ENCODE measurements at places on chromosomes 4 and X.

- DNase-seq: no peak
Measured at GRCh38 chr4:163194593-163194992, 27.9 kb upstream of the NAF1 start.

DNA sequence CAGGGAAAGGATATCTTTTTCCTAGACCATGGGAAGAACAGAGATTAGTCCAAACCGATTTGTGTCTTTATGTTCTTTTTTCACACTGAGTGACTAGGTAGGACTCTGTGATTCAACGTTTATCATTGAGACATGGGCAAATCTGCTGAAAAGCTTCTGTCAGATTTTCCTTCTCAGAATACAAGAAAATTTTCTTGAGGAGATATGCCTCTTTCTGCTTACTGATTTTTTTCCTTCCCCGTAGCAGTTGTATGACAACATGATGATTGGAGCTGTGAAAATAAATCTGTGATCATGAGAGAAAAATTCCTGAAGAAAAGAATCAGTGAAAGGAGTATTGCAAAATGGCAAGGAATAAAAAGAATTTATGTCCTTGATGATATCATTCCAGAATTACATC, 130.6 kb upstream of the FAT4 start:
- no peak for DNase-seq

DNA sequence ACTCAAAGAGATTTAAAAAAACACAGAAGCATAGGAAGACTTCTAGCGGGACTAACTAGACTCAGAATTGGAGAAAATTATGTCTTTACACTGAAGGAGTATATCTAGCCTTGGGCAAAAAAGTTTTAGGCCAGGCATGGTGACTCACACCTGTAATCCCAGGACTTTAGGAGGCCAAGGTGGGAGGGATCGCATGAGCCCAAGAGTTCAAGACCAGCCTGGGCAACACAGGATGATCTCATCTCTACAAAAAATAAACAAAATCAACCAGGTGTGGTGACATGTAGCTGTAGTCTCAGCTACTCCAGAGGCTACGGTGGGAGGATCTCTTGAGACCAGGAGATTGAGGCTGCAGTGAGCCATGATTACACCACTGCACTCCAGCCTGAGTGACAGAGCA, 99.5 kb downstream of the NEUROG2 start:
- DNase-seq: no peak

DNA sequence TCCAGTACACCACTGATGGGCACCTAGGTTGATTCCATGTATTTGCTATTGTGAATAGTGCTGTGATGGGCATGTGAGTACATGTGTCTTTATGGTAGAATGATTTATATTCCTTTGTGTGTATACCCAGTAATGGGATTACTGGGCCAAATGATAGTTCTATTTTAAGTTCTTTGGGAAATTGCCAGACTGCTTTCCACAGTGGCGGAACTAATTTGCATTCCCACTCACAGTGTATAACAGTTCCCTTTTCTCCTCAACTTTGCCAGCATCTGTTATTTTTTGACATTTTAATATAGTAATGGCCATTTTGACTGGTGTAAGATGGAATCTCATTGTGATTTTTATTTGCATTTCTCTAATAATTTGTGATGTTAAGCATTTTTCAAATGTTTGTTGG, 25.9 kb downstream of the CC2D2A start:
- DNase-seq: no peak

GRCh38 chr4:76028350-76028765, 5.1 kb upstream of the CXCL10 start:
- DNase-seq: no peak

DNA sequence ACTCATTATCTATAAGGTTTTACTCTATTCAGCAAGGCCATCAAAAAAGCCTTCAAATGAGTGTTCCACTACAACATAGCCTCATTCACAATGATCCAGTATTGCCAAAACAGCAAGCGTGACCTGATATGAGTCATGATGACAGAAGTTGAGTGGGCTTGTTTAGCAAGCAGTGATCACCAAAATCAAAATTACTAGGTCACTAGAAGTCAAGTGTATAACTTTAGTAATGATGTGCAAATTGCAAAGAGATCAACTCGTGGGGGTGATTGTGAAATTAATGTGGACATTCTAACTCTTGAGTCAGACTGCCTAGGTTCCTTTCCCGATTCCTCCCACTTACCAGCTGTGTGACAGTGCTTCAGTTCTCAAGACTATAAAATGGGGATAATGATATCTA, 124.5 kb downstream of the CHM start:
- DNase-seq: no peak

DNA sequence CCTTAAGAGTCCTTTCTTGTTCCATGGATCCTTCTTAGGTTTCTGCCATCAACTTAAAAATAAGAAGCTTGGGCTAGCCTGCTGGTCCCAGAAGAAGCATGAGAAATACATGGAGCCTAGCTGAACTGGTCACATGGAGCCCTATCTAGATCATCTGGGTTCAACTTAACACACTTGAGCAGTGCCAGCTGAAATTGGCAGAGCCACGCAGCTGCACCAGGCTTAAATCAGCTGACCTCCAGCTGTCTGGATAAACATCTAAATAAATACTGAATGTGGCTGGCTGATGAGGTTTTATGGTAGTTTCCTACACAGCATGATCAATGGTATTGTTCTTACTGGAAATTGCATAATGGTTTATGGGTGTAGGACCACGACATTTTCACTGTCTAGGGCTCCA, 598.4 kb upstream of the FAM241A start:
- no peak for DNase-seq

DNA sequence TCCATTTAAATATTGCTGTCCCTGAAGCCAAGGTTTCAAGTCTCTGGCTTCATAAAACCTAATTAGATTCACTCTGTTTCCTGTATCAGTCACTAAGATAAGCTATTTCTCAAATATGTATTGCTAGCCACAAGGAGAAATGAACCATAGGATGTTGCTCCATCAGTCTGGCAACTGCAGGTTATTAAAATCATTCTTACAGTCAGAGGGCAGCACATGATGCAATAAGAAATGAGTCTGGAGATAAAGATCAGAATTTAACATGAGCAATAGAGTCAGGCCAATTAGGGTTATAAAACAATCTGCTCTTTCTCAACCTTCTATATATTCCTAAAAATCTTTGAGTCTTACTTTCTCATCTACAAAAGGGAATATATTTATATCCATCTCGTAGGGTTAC, 7.2 kb downstream of the PRKG2 start:
- DNase-seq: no peak

GRCh38 chr4:138235419-138235952, 6.7 kb downstream of the SLC7A11 start:
- DNase-seq: no peak

DNA sequence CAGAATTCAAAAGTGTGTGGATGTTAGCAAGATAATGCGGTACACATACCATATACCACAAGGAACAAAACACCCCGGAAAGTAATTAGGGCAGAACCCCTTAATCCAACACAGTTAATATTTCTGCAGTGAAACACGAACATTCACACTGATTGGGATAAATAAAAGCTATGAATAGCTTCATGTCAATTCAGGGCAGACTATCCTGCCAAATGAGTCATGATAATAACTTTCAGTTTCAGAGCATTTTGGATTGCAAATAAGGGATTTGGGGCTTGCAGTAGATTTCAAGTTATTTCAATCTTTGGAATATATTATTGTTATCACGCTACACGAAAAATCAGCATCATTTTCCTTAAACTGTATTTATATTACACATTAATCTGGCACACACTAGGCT, 24.3 kb downstream of the IRF2 start:
- no peak for DNase-seq

DNA sequence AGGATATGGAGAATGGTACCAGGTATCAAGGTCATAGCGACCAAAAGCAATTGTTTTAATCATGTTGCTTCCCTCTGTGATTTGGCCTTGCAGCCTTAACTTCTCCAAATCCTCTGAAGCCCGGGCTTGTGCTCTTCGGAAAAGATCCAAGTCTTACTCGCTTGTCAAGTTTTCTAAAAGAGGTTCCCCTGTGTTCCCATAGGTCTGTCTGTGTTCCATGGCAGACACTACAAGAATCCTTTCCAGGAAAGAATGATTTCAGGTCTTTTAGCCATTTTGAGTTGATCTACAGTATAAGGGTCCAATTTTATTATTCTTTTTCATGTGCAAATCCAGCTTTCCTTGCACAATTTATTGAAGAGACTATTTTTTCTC, 710.6 kb upstream of the DIAPH2 start:
- no peak for DNase-seq

GRCh38 chr4:102553982-102554381, 52.8 kb downstream of the NFKB1 start:
- DNase-seq: no peak

DNA sequence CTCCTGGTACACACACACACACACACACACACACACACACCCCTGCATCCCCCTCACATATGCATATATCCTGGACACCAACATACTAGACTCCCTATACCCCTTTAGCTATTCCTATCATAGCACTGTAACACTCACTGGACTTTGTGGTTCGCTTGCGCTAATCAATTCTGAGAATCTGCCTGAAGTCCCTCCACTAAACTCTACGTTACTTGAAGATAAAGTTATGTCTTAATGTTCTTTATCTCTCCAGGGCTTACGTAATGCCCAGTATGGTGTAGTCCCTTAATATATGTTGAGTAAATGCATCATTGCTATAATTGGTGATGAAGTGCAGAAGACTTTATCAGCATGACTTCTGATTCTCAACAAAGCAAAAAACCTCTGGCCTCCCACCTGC, 32.3 kb downstream of the PTCHD1 start:
- no peak for DNase-seq

DNA sequence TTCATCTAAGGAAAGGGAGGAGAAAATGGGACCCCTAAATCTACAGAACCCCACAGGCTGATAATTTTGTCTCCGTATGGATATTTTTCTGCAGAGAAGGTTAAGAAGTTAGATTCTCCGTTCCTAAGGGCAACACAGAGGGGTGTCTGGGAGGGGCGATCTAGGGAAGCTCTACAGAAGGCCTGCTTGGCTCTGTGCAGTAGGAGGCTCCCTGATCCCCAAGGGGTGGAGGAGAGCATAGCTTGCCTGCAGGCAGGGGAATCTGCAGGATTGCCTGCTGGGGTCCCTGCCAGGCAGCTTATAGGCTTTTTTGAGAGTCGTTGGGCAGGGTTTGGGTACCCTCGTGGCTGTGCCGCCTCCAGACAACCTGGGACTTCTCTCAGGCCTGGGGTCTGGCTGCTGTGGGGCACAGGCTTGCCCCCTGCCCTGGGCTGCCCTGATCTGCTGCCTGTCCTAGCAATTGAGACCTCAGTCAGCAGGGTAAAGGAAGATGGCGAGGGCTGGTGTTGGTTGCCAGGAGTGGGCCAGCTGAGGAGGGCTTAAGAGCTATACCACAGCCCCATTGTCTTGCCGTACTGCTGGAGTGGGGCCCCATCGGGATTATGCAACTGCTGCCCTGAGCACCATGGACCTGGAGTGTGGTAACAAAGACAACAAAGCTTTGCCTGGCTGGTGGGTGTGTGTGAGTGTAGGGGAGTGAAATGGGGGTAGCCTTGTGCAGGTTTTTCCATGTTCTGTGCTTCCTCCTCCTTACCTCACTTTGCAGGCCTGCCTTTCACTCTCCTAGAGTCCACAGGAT, 74.1 kb downstream of the EFNB1 start:
- DNase-seq: no peak

GRCh38 chr4:39384563-39384962, 18.4 kb upstream of the RFC1 start:
- DNase-seq: no peak

DNA sequence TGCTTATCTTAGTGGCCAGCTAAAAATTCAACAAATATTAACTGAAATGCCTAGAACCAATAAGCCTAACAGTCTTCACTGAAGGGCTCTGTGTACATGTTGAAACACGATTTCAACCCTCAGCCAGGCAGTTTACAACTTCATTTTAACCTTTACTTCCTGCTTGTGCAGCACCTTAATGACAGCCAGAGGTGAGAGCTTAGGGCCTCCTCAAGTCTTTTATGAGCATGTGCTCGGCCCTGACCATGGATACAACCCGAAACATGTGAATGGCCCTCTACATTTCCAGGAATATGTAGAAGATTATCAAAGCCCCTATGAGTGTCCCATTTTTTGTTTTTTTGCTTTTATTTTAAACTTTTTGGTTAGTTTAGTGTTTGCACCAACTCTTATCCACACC, 88.3 kb downstream of the MSN start:
- DNase-seq: no peak
